ENCODE measurements at places on chromosomes 1 and 21.

DNA sequence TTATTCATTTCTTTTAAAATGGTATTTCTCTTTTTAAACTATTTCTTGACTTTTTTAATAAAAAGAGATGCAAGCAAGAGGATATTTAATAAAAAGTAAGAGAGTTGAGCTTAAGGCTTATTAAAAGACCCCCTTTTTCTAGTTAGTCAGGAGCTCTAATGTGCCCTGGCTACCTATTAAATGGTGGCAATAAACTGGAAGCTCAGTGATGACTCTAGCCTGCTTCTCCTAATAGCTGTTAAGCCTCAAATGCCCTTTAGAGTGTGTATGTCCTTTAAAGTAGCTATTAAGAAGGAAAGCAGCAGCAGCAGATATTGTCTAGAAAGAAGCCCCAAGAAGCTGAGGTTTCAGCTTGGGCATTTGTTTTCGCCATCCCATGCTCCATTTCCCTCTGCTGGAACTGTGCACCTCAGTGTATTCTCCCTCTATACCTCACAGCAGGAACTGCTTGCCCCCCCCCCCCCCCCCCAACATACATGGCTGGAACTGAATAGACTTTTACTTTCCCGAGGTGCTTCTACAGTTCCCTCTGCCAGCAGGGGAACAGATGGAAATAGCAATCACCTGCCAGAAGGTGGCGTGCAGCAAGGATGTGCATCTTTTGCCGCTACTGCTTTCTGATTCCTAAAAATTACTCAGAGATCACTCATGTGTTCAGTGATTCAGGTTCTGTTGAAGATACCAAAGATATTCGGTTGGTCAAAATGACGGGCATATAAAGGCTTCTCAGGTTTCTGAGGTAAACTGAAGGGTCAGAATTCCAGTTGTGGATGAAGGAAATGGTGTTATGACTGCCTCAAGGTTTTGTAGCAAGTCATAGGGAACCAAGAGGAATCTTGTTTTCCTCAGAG is 2.5 kb downstream of the RGS4 start:
- DNase-seq: peak; percentile 62

GRCh38 chr1:245656189-245656717 is 501.5 kb downstream of the KIF26B start:
- DNase-seq: no peak

DNA sequence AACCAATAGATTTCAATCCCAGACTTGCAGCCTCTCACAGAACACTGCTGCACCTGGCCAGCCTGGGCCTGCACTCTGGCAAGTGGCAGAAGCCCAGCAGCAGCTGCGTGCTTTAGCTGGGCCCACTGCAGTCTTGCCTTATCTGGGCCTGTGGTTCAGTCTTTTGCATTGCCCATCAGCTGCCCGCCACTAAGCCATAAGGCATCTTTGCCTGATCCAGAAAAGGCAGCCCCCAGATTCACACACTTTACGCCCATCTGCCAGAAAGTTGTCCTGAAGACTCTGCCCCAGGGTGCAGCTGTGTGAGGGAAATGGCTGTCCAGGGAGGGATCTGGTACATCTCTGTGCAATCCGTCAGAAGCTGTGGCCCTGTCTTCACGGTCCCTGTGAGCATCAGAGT is 217.0 kb downstream of the DNAH14 start:
- DNase-seq: peak; percentile 12

- DNase-seq: no peak
These were observed 89.4 kb upstream of the UBE2U start for GRCh38 chr1:64114012-64114525.

DNA sequence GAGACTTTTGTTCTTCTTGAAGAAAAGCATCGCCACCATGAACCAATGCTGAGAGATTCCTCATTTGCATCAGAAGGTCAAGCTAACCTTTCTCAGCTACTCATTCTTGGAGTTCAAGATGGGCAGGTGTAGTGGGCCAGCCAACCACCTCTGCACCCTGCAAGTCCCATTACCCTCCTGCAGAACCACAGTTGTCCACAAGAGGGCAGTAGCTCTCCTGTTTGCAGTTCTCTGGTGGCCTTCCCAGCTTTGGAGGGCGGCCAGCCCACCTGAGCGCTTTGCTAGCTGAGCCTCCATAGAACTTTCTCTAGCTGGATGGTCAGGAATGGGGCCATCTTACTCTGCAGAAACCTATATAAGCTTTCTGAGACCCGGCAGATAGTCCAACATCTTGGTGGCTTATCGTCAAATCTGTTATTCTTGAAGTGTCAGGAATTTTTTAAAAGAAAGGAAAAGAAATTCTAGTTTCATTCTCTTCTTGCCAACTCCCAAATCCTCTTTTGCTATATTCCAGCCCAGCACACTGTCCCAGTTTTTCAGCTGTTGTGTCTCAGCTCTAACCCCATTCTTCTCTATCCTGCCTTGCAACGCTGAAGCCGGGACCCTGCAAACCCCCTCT is 11.0 kb upstream of the LMX1A start:
- peak; percentile 56 for DNase-seq

DNA sequence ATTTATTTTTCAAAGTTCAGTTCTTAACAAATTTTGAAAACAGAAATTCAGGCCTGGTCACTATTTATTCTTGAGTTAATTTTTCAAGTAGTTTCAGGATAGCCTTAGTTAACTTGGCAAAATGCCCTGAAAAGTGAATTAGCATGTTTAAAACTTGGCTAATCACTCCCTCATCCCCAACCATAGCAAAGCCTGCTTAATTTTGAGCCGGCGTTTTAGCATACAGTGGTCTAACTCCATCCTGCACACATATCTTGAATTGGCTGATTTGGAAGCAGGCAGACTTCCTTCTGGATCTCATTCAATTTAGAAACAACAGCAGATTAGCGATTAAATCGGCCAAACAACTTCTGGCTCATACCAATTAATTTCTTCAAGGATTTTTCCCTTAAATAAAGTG is 439.2 kb downstream of the PTBP2 start:
- no peak for DNase-seq

- DNase-seq: no peak
These were observed 63.7 kb downstream of the SIM2 start for GRCh38 chr21:36762642-36763041.

- DNase-seq: no peak
These were observed 6.0 kb upstream of the TMPRSS15 start for GRCh38 chr21:18409579-18409978.

- no peak for DNase-seq
These were observed 166.5 kb downstream of the RRAGC start for GRCh38 chr1:38693031-38693430.

DNA sequence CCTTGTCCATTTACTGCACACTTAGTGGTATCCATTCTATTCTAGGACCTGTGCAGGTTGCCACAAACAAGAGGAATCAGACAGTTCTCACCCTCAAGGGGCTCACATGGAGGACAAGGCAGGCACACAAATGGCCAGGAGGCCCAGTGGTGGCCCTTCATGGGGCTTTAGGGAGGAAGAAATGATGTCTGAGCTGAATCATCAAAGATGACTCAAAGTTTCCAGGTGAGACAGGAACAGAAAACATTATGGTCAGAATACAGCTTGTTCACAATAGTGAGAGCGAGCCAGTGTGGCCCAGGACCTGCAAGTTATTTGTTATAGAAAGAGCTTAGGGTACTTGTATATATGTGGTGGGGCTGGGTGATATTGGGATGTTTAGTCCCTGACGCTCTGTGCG is 26.4 kb downstream of the SHISAL2A start:
- no peak for DNase-seq

GRCh38 chr21:14712121-14712715 is 166.1 kb upstream of the SAMSN1 start:
- DNase-seq: no peak

- DNase-seq: no peak
These were observed 390.4 kb upstream of the VAMP3 start for GRCh38 chr1:7380712-7381111.

DNA sequence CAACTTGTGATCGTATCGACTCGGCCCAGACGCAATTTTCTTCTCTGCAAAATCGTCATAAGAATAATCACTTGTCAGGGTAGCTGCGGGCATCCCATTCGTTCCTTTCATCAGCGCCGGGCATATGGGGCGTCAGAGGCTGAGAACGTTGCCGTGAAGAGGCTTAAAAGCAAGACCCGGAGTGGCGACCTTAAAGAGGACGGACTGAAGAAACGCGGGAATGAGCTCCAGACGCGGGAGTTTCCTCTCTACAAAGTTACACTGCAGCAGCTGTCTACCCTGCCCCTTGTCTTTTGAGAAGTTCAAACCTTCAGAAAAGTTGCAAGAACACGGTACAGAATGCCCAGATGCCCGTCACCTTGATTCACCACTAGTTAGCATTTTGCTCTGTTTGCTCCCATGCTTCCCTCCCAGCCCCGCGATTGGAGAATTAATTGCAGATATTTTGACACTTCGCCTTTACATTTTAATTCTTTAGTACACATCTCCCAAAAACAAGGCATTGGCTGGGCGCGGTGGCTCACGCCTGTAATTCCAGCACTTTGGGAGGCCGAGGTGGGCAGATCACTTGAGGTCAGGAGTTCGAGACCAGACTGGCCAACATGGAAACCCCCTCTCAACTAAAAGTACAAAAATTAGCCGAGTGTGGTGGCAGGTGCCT is 967 bp downstream of the CENPS start:
- no peak for DNase-seq

- no peak for DNase-seq
These were observed 253.7 kb downstream of the CACNA1E start for GRCh38 chr1:181737056-181737455.

GRCh38 chr1:231322880-231323530 is 14.6 kb downstream of the EXOC8 start:
- DNase-seq: no peak

- DNase-seq: no peak
These were observed 53.0 kb downstream of the DISP3 start for GRCh38 chr1:11531943-11532342.

- DNase-seq: no peak
These were observed 19.2 kb downstream of the IER5 start for GRCh38 chr1:181107711-181108110.

DNA sequence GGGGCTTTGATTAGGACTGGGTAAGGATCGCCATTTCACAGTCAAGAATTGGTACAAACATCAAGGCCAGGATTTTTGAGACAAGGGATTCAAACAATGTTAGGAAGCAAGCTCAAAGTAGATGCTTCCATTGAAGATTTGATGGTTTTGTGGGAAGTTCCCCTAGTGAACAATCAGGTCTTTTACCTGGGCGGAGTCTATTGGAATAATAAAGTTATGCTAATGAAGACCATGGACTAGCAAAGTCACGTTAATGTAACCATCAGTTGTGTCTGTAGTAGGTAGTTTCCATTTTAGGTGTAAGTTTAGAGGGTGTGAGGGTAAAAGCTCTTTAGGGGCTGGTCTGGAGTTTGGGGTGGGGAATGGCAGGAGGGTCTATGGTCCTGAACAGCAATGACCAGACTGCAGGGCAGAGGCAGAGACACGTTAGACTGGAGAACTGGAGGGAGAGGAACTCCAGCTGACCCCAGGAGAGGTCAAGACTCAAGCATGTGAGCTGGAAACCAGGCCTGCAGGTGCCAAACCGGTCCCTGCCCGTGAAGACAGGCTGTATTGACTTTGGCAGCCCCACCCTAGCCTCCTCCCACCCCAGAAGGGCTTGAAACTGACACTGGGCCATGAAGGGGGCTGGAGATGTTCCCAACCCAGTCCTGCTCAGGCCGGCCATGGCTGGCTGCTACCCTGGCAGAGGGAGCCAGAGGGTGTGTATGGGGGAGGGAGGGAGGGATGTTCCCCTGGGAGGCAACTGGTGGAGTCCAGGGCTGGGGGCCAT is 36.0 kb upstream of the GPR37L1 start:
- DNase-seq: no peak

DNA sequence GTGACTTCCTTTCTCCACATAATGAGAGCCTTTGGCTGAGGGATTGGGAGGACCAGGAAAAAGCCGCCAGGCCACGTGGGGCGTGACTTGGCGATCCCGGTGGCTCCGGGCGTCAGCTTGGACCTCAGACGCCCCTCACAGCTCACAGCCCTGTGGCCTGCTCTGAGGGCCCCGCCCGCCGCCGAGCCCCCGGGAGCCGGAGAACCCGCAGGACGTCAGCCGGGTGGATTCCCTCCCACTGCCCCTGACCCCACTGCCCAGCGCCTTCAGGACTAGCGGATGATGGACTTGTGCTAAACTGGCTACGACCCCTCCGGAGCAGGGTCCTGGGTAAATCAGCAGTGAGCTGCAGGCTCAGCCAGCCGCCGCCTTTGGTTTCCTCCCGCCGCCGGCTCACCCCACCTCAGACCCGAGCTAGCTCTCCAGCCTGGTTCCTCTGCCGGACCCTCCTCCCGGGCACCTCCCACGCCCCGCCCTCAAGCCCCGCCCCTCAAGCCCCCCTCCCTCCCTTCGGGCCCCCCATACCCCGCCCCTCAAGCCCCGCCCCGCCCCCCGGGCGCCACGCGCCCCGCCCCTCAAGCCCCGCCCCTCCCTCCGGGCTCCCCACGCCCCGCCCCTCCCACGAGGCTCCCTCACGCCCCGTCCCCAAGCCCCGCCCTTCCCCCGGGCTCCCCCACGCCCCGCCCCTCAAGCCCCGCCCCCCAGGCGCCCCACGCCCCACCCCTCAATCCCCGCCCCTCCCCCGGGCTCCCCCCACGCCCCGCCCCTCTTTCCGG is 10.0 kb upstream of the FAAP20 start:
- peak; percentile 83 for DNase-seq

DNA sequence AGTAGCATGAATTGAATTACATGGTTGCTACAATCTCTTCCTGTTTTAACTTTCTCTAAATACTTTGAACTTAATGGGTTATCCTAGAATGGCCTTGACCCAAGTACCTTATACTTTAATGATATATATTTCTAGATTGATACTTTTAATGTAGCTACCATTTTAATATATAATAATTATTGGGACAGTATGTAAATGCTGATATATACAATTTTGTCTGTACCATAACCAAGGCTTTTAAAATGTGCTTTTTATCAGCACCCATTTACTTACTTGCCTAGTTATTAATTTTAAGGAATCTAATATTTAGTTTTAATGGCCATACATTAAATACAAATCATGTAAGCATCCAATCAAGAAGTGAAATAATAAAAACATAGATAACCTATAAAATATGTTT is 13.4 kb downstream of the HIPK1 start:
- DNase-seq: no peak

DNA sequence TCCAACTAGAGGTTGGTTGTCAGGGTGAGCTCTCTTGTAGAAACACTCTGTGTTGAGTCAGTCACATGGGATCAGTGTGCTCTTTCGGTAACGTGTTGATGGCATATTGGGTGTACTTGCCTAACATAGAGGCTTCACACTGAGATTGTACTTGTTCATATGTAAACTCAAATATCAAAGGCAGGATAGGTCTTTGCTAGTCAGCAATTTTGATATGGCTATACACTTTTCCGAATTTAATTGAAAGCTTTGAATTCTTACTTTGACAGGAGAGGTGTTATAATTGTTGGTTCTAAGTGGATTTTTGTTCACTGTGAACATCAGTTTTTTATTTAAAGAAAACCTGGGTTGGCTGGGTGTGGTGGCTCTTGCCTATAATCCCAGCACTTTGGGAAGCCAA is 16.4 kb upstream of the TGFB2 start:
- no peak for DNase-seq

DNA sequence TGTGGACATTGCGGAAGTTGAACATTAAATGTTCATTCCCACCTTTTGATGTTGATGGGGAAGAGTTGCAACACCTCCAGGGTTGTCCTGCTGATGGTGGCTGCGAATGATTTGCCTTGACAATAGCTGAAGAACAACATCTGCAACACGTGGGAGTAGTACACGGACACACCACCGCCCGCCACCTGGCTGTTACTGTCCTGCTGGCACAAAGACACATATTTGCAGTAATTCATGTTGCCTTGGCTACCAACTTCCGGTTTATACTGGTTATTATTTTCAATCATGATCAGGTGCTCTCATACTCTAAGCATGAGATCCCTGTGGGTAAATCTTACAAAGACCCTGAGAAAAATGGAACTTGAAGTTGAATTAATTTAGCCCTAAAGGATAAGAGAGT is 55.2 kb downstream of the UBR4 start:
- no peak for DNase-seq

GRCh38 chr1:36625935-36626310 is 143.2 kb upstream of the CSF3R start:
- DNase-seq: peak; percentile 31
